ENCODE measurements at places on chromosomes 1 and 21. TPM values are rescaled to one million over a fixed set of nuclear protein-coding genes. Genes with fewer than 3 reads are reported as not detected.

CD34 gene
- 0.07 TPM for total RNA-seq

LCE1F gene
- not detected for total RNA-seq

VTCN1 gene
- not detected for total RNA-seq

NCF2 gene
- total RNA-seq = 9.1 TPM

SMPDL3B gene
- total RNA-seq = 0.43 TPM

IGSF5 gene
- not detected for total RNA-seq

IL10 gene
- total RNA-seq = not detected

FRRS1 gene
- total RNA-seq = 1.5 TPM

BOLA1 gene
- 28.7 TPM for total RNA-seq

TAS1R1 gene
- total RNA-seq = not detected

VASH2 gene
- 0.20 TPM for total RNA-seq

GPR37L1 gene
- total RNA-seq = not detected

SPRR2D gene
- total RNA-seq = not detected

MROH7 gene
- 0.53 TPM for total RNA-seq

GRHL3 gene
- not detected for total RNA-seq

GPR61 gene
- 0.57 TPM for total RNA-seq

IL12RB2 gene
- 29.5 TPM for total RNA-seq

HSPA13 gene
- total RNA-seq = 35.6 TPM

PGBD5 gene
- total RNA-seq = 0.10 TPM

SLAMF6 gene
- 55.2 TPM for total RNA-seq

B3GALT5 gene
- total RNA-seq = 0.02 TPM

FAM163A gene
- not detected for total RNA-seq

LAMC1 gene
- not detected for total RNA-seq

GNG4 gene
- 0.75 TPM for total RNA-seq

SPATA46 gene
- not detected for total RNA-seq

MCOLN2 gene
- total RNA-seq = 37.4 TPM

ATP1A4 gene
- not detected for total RNA-seq

CHRM3 gene
- total RNA-seq = not detected

HRNR gene
- total RNA-seq = not detected

C1QTNF12 gene
- 17.7 TPM for total RNA-seq

DNALI1 gene
- not detected for total RNA-seq

VSIG8 gene
- not detected for total RNA-seq

Data from activated naive CD4-positive, alpha-beta T cell treated with anti-CD3 and anti-CD28 coated beads, Interleukin-2, amount 50 U/mL, for 72 hours (primary cell).